ENCODE measurements at places on chromosomes 1 and 21.

DNA sequence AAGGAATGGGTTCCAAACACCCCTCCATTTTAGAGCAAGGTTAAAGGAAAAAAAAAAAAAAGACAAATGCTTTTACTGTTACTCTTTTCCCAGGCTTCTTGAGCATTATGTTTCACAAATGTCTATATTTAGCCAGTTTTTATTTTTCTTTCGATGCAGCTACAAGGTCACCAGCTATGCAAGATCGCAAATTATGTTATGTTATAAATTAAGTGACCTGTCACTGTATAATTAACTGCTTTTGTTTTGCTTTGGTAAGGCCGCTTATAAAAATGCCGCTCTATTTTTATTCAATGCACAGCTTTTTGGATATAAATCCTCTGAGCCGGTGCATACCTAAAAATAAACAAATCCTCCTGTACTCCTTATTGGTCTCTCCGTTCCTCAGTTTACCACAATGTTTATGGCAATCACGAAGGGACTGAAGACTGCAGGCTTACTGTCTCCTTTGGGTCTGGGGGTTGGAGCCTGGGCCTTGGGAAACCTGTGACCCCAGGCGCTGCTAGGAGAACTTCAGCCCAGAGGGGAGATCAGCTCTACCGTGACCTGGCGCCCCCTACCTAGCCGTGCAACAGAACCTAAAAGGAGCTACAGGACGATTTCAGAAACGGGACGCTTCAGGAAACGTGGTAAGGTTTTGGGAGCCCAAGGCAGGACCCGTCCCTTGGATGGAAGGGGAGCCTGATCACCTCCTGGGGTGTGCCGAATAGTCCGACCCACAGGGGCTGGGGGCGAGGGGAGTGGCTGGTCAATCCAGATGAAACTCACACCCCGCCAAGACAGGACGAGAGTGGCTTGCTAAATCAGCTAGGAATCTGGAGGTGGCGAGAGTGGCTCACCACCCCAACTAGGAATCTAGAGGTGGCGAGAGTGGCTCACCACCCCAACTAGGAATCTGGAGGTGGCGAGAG is 101.2 kb upstream of the CD55 start:
- DNase-seq, result no peak

GRCh38 chr1:204128464-204128963 is 23.3 kb downstream of the ETNK2 start:
- no peak for DNase-seq

DNA sequence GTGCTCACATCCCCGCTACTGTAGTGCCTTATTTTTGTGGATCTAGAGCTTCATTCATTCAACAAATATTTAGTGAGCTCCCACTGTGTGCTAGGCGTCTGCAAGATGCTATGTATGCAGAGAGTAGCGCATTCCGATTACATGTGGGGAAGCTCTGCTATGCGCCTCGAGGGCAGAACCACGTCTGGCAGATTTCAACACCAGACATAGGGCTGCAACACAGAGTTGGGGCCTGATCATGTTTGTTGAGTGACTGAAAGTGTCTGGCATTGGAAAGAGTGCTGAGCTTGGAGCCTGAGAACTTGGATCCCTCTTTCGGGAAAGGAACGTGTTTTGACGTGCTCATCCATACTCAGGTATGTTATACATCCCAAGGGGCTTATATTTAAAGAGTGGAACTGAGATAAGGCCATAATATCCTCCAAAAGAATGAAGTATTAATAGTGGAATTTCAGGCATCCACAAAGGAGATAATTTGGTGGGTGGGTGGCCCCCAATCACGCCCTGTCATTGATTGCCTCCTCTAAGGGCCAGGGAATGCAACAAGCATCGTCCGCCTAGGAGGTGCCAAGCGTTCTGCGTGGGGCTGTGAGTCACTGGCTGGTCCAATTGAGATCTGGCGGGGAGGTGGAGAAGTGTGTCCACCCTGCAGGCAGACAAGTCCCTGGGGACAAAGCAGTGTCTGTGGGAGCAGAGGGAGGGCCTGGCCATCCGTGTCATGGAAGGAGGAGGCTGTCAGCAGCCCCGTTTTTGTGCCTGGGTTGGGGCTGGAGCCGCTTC is 62.8 kb upstream of the ZBTB40 start:
- DNase-seq, result no peak

DNA sequence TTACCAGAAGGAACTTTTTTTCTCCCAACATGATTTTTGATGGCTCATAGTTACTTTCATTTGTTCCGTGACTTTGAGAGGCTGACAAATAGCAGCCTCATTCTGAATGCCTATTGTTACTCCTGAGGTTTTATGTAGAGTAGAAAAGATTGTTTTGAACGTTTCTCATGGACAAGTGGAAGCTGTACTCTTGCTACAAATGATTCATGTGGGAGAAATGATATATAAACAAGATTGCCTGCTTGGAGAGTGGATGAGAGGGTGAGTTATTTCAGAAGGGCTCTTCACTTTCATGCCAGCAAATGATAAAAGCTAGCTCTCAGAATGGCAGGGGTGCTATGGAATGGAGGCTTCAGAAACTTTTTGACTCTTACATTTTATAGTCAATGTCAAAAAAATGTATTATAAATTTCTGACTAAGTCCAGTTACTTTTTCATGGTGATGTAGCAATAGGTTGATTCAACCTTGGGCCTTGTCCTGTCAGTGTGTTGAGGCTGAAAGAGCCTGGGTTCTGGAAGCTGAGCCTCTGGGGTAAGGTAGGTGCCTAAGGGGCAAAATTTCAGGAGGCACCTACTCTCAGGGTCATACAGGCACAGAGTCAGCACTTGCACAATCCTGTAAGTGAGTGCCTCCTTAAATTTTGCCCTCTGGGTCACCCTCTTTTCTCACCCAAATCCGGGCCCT is 19.4 kb downstream of the JUN start:
- no peak for DNase-seq
